ENCODE measurements at places on chromosomes 12 and 14. TPM values are rescaled to one million over a fixed set of nuclear protein-coding genes. Genes with fewer than 3 reads are reported as not detected.

- DNase-seq: no peak
These were observed 34.3 kb upstream of the NCOR2 start for GRCh38 chr12:124601706-124602105.

DNA sequence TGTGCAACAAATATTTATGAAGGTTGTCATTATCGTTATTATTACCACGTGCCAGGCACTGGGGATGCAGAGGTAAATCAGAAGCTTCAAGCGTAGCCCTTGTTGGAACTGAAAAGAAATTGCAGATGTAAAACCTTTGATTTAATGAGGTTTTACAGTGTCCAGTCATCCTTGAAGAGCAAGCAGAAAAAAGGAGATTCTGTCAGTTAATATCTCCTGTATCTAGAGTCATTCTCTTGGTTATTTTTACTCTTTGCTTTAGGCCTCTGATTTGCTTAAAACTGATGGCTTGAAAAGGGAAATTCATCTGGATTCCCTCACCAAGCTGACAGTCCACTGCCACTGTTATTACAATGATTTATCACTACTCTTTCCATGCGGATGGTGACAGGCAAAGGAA is 179.3 kb downstream of the GALC start:
- DNase-seq: no peak

GRCh38 chr12:132389026-132389425 is 59.6 kb upstream of the GALNT9 start:
- no peak for DNase-seq

GRCh38 chr14:32786886-32787285 is 151.8 kb upstream of the NPAS3 start:
- no peak for DNase-seq

DNA sequence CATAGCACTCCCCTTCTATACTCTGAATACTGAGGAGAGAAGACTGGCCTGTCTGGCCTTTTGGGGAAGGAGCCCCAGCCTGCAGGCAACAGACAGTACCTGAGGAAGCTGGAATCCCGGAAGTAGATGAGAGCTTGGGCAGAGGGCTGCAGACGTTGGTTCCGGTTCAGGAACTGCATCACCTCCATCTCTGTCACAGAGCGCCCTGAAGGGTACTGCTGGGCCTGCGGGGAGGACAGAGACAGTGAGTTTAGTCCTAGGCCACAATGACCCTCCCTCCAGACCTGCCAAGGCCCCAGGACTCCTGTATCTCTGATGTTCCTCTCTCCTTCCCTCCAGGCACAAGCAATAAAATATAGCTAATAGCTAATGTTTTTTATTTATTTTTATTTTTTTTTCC is 28.4 kb downstream of the TEP1 start:
- DNase-seq: no peak

GRCh38 chr14:31057701-31058364 is 31.7 kb upstream of the STRN3 start:
- DNase-seq: no peak

SETD1B gene
- 7.9 TPM for total RNA-seq

SERPINA10 gene
- total RNA-seq: not detected

KERA gene
- not detected for total RNA-seq

CLEC4C gene
- not detected for total RNA-seq

HOXC5 gene
- total RNA-seq: not detected

TROAP gene
- 0.66 TPM for total RNA-seq

All from left ventricle myocardium inferior (tissue), 1 donor.